ENCODE measurements at places on chromosomes 11 and 22.

- DNase-seq, result no peak
These were observed 33.3 kb downstream of the IGHMBP2 start for GRCh38 chr11:68936676-68937620.

- peak; percentile 7 for DNase-seq
These were observed 891.2 kb downstream of the KCNA4 start for GRCh38 chr11:29125606-29126005.

DNA sequence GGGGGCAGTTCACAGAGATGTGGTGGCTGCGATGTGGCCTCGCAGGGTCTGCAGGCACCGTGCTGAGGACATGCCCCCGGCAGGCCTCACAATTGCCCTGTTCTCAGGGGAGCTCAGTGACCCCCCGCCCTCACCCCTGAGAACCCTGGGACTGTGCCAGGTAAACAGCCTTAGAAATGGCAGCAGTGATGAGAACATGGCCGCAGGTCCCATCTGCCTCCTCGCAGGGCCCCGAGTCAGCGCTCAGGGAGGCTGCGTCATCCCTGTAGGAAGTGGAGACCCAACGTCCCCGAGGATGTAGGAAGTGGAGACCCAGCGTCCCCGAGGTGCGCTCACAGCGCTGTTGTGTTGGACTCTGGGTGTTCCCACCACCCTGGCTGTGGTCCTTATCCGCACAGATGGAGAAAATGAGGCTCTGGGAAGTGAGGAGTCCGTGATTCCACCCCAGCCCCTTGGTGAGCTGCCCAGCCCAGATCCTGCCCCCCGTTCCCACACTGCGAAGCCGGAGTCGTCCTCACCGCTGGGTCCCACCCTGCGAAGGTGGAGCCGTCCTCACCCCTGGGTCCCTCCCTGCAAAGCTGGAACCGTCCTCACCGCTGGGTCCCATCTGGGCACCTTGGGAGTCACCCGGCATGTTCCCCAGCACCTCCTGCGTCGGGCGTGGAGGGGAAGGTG lies 1086.8 kb downstream of the BRD1 start:
- DNase-seq, result no peak

- DNase-seq, result peak; percentile 88
These were observed 51.4 kb upstream of the NUP50 start for GRCh38 chr22:45112136-45112879.

GRCh38 chr11:130740819-130741218 lies 175.5 kb downstream of the SNX19 start:
- DNase-seq, result no peak

DNA sequence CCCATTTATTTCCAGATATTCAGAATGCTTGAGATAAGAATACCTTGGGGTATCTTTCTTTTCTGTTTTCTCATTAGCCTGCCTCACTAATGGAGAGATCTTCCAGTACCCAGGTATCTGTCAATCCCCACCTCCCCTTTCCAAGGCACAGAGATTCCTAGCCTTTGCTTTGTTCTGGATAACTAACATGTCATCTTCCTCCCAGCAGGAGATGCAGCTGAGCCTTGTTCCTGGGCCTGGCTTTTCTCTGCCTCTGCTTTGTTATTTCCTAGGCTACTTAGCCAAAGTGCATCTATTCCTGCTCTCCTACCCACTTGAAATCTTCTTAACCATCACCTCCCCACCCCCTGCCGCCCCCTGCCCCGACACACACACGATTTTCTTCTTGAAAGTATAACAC lies 297.1 kb downstream of the NELL1 start:
- DNase-seq, result no peak

GRCh38 chr11:115500547-115501501 lies 3.4 kb downstream of the CADM1 start:
- no peak for DNase-seq

- DNase-seq, result peak; percentile 44
These were observed 3.7 kb upstream of the RELT start for GRCh38 chr11:73372375-73372993.

GRCh38 chr11:59804061-59804460 lies 6.5 kb downstream of the MRPL16 start:
- DNase-seq, result no peak

- DNase-seq, result no peak
These were observed 100.1 kb upstream of the BID start for GRCh38 chr22:17874231-17874905.

- DNase-seq, result no peak
These were observed 20.8 kb downstream of the CARS1 start for GRCh38 chr11:3036419-3036818.

- no peak for DNase-seq
These were observed 26.9 kb downstream of the SLC6A5 start for GRCh38 chr11:20626279-20626678.

DNA sequence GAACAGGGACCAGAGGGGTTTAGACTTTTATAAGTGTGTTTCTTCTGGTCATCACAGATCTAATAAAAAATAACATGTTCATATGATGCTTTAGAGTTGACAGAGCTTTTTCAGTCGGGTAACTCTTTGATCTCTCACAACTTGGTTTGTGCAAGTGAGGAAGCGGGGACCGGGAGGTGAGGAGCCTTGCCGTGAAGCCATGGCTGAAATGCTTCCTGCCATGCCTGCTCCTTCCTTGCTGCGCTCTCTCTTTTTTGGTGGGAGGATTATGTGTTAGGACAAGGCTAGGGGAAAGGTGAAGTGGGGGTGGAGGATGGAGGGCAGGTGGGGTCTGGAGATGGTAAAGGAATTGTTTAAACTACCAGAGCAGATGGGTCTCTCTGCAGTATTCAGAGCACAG lies 23.8 kb downstream of the TEAD1 start:
- no peak for DNase-seq

GRCh38 chr11:115581871-115582639 lies 77.8 kb upstream of the CADM1 start:
- DNase-seq, result peak; percentile 46

DNA sequence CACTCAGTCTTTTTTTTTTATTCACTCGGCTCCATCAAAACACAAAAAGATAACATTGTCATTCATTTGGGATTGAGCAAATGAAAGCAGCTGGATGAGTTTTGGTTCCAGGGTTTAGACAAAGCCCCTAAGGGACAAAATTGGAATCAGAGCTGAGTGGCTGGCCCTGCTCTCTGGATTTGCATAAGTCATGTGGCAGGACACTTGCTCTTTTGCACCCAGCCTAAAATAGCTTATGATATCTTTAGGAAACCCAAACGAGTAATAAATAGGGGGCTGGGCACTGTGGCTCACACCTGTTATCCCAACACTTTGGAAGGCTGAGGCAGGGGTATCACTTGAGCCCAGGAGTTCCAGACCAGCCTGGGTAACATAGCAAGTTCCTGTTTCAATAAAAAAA lies 11.0 kb upstream of the TMEM121B start:
- DNase-seq, result no peak

DNA sequence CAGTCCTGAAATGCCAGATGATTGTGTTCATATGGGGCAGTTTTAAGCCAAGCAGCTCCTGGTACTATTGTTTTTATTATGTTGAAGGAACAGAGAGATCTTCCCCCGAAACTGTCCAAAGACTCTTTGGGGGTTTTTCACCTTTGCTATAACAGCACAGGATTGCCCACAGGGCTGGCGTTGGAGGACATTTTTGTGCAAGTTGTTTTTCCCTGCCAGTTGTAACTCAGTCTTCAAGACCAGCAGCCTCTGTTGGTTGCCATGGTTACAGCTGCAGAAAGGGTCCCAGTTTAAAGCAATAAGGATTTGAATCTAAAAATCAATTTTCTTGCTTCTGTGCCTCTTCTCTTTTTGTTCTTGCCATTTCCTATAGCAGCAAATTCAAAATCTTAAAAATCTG lies 45.4 kb upstream of the YWHAH start:
- no peak for DNase-seq

DNA sequence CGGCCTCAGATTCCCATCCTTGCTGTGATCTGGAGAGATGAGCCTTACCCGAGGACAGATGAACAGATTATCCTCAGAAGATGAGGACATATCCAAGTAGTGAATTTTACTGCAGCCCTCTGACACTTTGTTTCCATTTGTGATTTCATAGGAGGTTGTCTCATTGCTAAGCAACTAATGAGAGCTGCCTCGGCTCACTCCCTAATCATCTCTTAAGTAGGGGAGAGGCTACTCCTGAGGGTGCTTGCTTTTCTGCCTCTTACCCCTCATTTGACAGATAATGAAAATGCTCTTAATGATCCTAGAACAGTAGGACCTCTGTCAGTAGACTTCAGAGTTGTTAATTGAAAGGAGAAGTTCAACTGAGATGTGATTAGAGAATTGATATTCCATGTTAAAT lies 150.9 kb downstream of the TBC1D22A start:
- DNase-seq, result no peak

GRCh38 chr11:27949951-27950738 lies 157.8 kb downstream of the KIF18A start:
- DNase-seq, result no peak

- DNase-seq, result no peak
These were observed 15.6 kb downstream of the TMEM123 start for GRCh38 chr11:102436976-102437375.

GRCh38 chr11:88202498-88202897 lies 27.3 kb upstream of the RAB38 start:
- DNase-seq, result no peak

GRCh38 chr22:38304526-38304925 lies 12.7 kb downstream of the CSNK1E start:
- no peak for DNase-seq

GRCh38 chr11:17524221-17524620 lies 20.0 kb downstream of the USH1C start:
- no peak for DNase-seq

DNA sequence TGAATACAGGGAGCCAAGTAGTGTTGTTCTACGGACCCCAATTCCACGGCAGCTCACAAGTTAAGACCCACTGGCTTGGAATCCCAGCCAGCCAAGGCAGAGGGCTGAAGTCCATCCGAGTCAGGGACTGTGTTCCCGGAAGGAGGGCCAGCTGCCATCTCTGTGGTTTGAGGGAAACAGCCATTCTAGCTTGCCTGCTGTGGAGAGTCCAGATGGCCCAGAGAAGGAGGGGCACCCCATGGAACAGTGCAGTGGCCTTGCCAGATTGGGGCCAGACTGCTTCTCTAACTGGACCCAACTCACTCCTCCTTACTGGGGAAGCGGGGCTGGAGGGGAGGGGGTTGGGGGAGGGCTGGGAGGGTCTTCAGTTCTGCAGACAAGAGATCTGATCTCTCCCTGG lies 156.4 kb downstream of the FAM181B start:
- no peak for DNase-seq

DNA sequence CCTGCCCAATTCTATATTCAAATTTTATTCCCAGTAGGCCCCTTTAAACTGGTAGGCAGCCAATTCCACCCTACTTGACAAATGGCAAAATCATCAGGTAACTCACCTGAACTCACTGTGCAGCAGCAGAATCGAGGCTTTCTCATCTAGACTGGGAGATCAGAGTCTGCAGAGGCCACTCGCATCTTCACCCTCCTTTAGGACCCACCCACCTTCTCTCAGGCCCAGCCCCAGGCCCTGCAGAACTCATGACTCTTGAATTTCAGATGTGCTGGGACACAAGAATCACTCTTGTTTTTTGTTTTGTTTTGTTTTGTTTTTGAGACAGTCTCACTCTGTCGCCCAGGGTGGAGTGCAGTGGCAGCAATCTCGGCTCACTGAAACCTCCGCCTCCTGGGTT lies 38.8 kb downstream of the MICAL3 start:
- DNase-seq, result no peak

DNA sequence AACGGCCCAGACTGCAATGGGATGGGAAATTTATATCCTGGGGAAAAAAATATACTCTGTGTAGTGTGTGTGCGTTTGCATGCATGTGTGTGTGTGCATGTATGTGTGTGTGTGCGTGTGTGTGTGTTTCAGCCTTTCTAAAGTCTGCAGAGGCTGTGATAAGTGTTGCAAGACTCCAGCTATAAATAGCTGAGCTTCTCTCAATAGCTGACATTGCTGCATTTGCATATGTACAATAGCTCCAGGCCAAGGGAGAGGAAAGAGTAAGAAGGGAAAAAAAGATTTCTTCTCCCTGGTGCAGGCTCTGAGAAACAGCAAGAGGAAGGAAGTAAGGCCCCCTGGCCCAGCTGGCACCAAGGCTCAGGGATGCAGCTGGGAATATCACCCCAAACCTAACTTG lies 483.0 kb downstream of the MN1 start:
- DNase-seq, result peak; percentile 69

- DNase-seq, result peak; percentile 51
These were observed 43.1 kb downstream of the SCGB1A1 start for GRCh38 chr11:62461740-62462507.

DNA sequence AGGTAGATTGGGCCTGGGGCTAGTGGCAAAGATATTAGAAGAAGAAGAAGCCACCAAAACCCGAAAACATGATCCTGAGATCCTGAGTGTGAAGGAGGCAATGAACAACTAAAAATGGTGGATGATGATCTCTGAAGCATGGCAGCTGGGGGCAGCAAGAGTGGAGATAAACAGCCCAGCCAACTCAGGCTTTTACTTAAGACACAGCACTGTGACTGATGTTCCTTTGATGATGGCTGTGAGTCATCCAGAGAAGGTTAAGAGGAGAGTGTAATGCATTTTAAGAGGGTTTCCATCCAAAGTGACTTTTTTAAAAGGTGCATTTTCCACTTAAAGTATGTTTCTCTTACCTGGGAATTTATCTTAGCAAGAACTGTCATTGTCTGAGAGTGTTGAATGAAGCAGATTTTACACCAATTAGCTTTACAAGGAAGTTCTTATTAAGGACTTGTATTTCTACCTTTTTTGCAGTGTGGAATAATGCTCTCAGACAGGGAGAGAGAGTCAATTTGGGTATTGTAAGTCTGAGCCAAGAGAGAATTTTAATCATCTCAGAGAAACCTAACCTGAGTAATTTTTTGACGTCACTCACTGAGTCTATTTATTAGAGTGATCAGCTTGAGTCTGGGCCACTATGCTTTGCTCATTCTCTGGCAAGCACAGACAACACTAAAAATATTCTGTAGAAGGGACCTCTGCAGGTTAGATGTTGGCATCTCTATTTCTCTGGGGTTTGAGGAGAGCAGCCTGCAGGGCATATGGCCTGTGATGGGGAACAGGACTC lies 14.1 kb upstream of the CALCB start:
- DNase-seq, result no peak

- DNase-seq, result no peak
These were observed 13.1 kb downstream of the TOLLIP start for GRCh38 chr11:1296287-1296686.
